Hematopoietic multipotent progenitor cell treated with erythropoietin and hydrocortisone succinate and interleukin-3 and kit ligand, for 15 days (in vitro differentiated cells): ENCODE measurements at places on chromosomes 5 and 9.

DNA sequence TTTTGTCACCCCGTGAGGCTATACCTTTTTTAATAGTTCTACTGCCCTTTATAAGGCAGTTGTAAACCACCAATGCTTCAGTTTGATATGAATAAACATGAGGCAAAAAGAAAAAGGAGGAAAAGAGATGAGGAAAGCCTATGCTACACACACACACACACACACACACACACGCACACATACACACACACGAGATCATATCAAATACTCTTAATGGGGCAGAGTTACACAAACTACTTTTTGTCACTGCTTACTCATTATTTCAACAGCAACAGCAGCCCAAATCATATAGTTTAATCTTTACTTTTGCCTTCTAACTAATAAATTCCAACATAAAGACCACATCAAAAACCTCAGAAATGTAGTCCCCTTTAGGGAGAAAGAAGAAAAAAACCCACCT is 116.8 kb upstream of the PAM start:
- no peak for DNase-seq

GRCh38 chr5:110054240-110054639 is 364.5 kb downstream of the MAN2A1 start:
- peak; percentile 16 for DNase-seq

GRCh38 chr5:151661968-151662732 is 24.6 kb downstream of the SPARC start:
- no peak for DNase-seq

- no peak for DNase-seq
Observed at GRCh38 chr9:89992326-89993198, 387.8 kb downstream of the GADD45G start.
